ENCODE measurements at places on chromosomes 12 and 14. TPM values are rescaled to one million over a fixed set of nuclear protein-coding genes. Genes with fewer than 3 reads are reported as not detected.

The ENTPD5 gene
- 11.4 TPM for total RNA-seq

The BAZ1A gene
- total RNA-seq: 55.7 TPM

The GALC gene
- 19.2 TPM for total RNA-seq

The GPX2 gene
- 42.1 TPM for total RNA-seq

The TSHR gene
- not detected for total RNA-seq

The PIWIL1 gene
- not detected for total RNA-seq

The POLE2 gene
- 4.7 TPM for total RNA-seq

The PRH2 gene
- not detected for total RNA-seq

The RND1 gene
- not detected for total RNA-seq

The ABCD2 gene
- total RNA-seq: 0.08 TPM

The PARP2 gene
- 13.0 TPM for total RNA-seq

The KRT6C gene
- total RNA-seq: 14.8 TPM

The IL31 gene
- not detected for total RNA-seq

The ENDOU gene
- 22.9 TPM for total RNA-seq

The RBMS2 gene
- 14.5 TPM for total RNA-seq

The CRADD gene
- 29.3 TPM for total RNA-seq

Measured in suprapubic skin (tissue), 4 donors.